ENCODE measurements at places on chromosomes 4 and X.
A peak's percentile ranks its signal among the peaks of the same experiment; 100 is the strongest.

GRCh38 chr4:182653596-182653995 is 263.6 kb downstream of the DCTD start:
- H3K27me3 ChIP-seq = no peaks in the 10 kb centered on the region
- no peak overlapping the region for H3K27ac ChIP-seq
- no peak overlapping the region for H3K4me3 ChIP-seq

DNA sequence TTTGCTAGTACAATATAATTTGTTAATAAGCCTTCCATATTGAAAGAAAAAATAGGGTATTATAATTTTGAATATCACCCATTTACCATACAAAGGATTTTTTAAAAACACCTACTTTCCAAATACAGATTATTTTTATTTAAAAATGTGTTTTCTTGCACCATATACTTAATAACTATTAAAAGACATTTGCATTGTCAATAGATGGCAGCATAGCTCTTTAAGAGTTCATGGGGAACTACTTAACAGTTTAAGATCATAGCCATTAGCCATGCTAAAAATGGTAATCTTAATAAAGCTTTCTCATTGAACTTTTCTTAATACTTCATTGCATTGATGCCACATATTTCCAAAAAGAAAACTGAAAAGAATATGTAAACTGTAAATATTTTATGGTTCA is 1995.9 kb downstream of the C4orf33 start:
- DNase-seq = no peak
- no peak overlapping the region for H3K27ac ChIP-seq
- no peaks in the 10 kb centered on the region for H3K36me3 ChIP-seq
- no peaks in the 10 kb centered on the region for H3K27me3 ChIP-seq

GRCh38 chr4:157837071-157837703 is 335.6 kb downstream of the GASK1B start:
- no peak overlapping the region for H3K27ac ChIP-seq
- no peak for DNase-seq
- no peaks in the 10 kb centered on the region for H3K27me3 ChIP-seq
- no peaks in the 10 kb centered on the region for H3K36me3 ChIP-seq

DNA sequence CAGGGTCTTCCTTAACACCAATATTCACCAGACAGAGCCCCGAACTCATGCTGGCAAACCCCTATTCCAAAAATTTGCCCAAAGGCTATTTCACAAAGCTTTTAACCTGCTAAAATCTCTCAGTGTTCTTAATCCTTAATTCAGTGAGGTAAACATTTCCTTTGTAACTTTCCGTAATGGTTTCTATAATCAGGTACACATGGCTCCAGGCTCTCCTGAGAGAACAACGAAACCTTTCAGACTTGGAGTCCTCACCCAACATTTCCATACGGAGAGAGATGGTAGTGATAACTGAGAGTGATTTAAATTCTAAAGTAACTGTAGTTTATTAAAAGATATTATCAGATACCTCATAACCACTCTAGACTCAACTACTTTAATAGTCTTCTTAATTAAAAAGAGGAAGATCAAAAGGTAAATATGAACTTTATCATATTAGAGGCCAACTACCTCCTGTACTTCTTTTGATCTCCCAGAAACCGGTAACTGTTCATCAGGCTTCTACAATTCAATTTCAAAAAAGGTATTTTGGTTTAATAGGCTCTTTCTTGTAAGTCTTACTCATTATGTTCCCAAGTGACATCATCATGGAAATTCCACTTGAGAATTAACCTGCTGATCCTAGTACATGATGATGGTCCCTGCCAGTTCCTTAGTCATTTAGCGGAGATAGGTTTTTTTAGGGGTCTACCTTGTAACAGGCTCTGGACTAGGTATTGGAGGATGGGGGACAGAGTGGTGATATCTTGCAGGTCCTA is 91.4 kb upstream of the UCP1 start:
- no peaks in the 10 kb centered on the region for H3K4me1 ChIP-seq
- H3K36me3 ChIP-seq = peaks cover 12% of the 10 kb centered on the region
- H3K4me3 ChIP-seq = no peak overlapping the region
- DNase-seq = no peak
- H3K27ac ChIP-seq = no peak overlapping the region
- no peaks in the 10 kb centered on the region for H3K27me3 ChIP-seq

GRCh38 chr4:158201876-158202275 is 8.4 kb upstream of the TMEM144 start:
- no peaks in the 10 kb centered on the region for H3K36me3 ChIP-seq
- no peak overlapping the region for H3K27ac ChIP-seq
- no peak overlapping the region for H3K4me3 ChIP-seq
- DNase-seq = no peak
- no peaks in the 10 kb centered on the region for H3K4me1 ChIP-seq

DNA sequence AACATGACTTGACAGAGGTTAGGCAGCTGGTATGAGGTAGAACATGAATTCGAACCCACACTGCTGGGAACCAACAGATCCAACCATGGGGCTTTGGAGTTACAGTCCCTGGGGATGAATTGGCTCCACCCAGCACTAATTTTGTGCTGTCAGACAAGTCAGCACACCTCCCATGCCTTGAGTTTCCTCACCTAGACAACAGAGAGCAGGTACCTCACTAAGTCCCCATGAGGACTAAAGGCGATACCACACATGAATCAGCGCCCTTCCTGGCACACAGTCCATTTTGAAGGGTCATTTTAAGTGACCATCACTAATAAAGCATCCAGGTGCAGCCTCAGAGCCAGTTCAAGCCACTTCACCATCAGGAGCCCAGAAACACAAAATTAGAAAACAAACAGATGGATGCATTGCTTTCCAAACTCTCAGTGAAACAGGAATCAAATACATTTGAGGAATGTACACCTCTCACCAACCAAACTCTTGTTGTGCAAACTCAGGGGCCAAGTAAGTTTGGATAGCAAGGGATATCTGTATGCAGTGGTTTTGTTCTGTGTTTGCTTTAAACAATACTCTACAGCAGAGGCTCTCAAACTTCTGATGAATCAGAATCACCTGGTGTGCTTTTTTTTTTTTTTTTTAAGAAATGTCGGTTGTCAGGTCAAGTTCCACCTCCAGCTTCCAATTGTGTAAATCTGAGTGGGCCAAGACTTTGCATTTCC is 10.1 kb downstream of the IDS start:
- no peak for DNase-seq
- no peak overlapping the region for H3K4me3 ChIP-seq
- H3K36me3 ChIP-seq = peaks cover 2% of the 10 kb centered on the region
- peak overlapping the region; percentile 30 for H3K27ac ChIP-seq

DNA sequence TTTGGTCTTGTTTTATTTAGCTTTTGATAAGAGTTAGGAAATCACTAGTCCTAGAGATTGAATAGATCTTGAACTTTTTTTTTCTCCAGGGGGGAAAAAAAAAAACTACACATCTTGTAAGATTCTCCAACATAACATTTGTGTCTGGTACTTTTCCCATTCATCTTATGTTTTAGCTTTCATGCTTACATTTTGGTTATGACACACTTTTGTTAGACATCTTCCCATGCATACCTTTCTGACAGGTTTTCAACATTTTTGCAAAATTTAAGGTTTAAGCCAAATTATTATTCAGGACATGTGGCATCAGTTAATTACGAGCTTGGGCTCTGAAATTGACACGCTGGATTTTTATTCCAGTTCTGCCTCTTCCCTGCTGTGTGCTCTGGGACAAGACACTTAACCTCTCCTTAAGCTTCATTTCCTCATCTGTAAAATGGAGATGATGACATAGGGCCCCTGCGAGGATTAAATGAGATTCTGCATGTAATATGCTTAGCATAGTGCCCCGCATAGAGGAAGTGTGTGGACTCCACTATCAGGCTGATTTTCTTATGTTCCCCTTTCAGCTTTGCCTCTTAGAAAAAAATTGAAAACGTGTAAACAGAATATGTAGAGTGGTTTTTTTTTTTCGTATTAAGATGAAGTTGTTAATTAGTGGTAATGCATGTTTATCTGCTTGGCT is 5.3 kb downstream of the KIT start:
- DNase-seq = no peak
- no peaks in the 10 kb centered on the region for H3K36me3 ChIP-seq
- no peak overlapping the region for H3K27ac ChIP-seq
- peaks cover 63% of the 10 kb centered on the region for H3K27me3 ChIP-seq
- H3K4me1 ChIP-seq = peaks cover 10% of the 10 kb centered on the region
- H3K4me3 ChIP-seq = no peak overlapping the region

DNA sequence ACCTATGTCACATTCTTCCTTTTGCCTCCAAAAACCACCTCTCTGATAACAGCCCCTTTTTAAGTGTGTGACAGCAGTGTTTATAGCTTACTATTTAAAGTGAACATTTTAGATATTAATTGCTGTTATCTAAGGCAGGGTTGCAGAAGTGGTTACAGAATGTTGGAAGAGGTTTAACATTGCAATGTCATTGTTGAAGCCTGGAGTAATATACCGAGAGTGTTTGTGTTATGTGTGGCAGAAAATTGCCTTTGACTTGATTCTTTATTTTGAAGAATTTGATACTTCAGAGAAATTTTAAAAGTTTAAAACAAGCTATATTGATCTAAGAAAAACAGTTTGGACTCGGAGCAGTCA is 37.1 kb downstream of the SMARCAD1 start:
- no peak overlapping the region for H3K27ac ChIP-seq
- no peaks in the 10 kb centered on the region for H3K4me1 ChIP-seq
- no peak for DNase-seq
- H3K36me3 ChIP-seq = peaks cover 73% of the 10 kb centered on the region
- no peak overlapping the region for H3K4me3 ChIP-seq
- no peaks in the 10 kb centered on the region for H3K27me3 ChIP-seq

DNA sequence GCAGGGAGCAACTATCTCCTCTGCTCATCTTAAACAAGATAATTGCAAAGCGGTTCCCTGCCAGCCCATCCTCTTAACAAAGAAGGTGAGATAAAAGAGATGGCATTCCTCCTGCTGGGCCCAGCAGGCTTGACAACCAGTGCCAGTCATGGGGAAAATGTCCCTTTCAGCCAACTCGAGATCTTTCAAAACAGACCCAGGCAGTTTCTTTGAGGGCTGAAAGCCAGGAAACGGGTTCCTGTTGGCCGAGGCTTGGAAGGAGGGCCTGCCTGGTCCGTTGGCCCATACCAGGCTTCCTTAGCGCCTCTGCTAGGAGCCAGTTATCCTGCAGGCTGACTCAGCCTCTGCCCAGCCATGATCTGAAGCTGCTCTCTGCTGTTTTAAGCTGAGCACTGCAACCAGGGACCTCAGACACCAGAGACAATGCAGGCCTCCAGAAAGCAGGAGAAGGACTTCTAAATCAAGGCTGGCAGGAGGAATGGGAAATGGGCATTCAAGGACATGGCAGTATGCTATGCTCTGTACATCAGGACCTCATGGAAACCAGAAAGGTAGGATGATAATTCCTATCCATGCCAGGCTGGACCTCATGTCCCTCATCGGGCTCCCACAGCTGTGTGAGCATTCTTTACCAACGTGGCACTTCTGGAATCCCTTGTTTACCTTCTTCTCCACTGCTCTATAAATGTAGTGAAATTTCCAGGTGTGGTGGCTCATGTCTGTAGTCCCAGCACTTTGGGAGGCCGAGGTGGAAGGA is 42.4 kb upstream of the SLC2A9 start:
- H3K4me3 ChIP-seq = no peak overlapping the region
- H3K4me1 ChIP-seq = peaks cover 3% of the 10 kb centered on the region
- DNase-seq = peak; percentile 76
- H3K27ac ChIP-seq = no peak overlapping the region
- H3K27me3 ChIP-seq = no peaks in the 10 kb centered on the region

GRCh38 chr4:145483514-145483913 is 1.9 kb downstream of the SMAD1 start:
- no peak for DNase-seq
- H3K4me3 ChIP-seq = peak overlapping the region; percentile 98
- peaks cover 59% of the 10 kb centered on the region for H3K4me1 ChIP-seq
- no peaks in the 10 kb centered on the region for H3K27me3 ChIP-seq
- no peaks in the 10 kb centered on the region for H3K36me3 ChIP-seq

- no peaks in the 10 kb centered on the region for H3K27me3 ChIP-seq
- H3K27ac ChIP-seq = no peak overlapping the region
- no peak for DNase-seq
- H3K36me3 ChIP-seq = no peaks in the 10 kb centered on the region
- no peaks in the 10 kb centered on the region for H3K4me1 ChIP-seq
Observed at GRCh38 chrX:18415386-18415785, 10.0 kb upstream of the CDKL5 start.

DNA sequence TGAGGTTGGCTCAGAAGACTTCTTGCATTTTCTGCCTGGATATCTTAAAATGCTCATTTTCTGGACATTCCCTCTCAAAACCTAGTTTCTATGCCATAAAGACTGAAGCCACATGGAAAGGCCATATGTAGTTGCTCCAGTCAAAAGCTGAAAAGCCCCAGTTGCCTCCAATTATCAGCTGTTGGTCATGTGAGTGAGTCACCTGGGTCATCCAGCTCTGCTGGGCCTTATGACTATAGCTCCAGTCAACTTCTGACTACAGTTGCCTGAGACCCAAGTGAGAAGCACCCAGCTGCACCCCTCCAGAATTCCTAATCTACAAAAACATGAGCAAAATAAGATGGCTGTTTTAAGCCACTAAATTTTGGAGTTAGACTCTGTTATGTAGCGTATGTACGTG is 41.9 kb downstream of the HELQ start:
- H3K27ac ChIP-seq = no peak overlapping the region
- no peak overlapping the region for H3K4me3 ChIP-seq
- no peak for DNase-seq
- no peaks in the 10 kb centered on the region for H3K27me3 ChIP-seq
- H3K4me1 ChIP-seq = no peaks in the 10 kb centered on the region

GRCh38 chr4:185752872-185753271 is 59.1 kb downstream of the SORBS2 start:
- H3K36me3 ChIP-seq = no peaks in the 10 kb centered on the region
- DNase-seq = no peak
- H3K27me3 ChIP-seq = peaks cover 9% of the 10 kb centered on the region
- no peak overlapping the region for H3K27ac ChIP-seq
- H3K4me1 ChIP-seq = no peaks in the 10 kb centered on the region

DNA sequence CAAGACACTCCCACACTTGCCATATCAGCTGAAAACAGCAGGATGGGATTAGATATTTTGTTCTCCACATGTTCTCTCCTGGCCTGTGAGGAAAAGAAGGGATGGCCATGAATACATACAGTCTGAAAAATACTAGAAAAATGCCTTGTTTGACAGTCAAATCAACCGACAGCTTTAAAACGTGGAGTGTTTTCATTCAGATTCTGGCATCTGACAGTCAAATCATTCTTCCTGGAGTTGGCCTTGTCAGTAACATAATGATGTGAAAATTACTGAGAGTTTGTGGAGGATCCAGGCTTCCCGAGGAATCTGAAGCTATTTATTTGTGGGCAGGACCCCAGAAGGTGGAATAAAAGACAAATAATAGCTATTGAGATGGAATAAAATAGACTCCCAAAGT is 188.2 kb downstream of the LDB2 start:
- DNase-seq = no peak
- H3K27ac ChIP-seq = no peak overlapping the region
- H3K27me3 ChIP-seq = no peaks in the 10 kb centered on the region
- no peaks in the 10 kb centered on the region for H3K36me3 ChIP-seq
- H3K4me1 ChIP-seq = no peaks in the 10 kb centered on the region

- no peak for DNase-seq
- no peak overlapping the region for H3K4me3 ChIP-seq
- no peaks in the 10 kb centered on the region for H3K4me1 ChIP-seq
Observed at GRCh38 chr4:40548256-40548655, 81.4 kb downstream of the RBM47 start.
